ENCODE measurements at places on chromosomes 4 and X. TPM values are rescaled to one million over a fixed set of nuclear protein-coding genes. Genes with fewer than 3 reads are reported as not detected.

Gene TMEM255A
- total RNA-seq: not detected

Gene TXK
- not detected for total RNA-seq

Gene ZNF711
- 0.24 TPM for total RNA-seq

Gene IL21
- total RNA-seq: not detected

Gene RS1
- total RNA-seq: not detected

Gene SLC39A8
- total RNA-seq: 3.6 TPM

Gene CWH43
- total RNA-seq: not detected
